ENCODE measurements at places on chromosomes 2 and 18.

DNA sequence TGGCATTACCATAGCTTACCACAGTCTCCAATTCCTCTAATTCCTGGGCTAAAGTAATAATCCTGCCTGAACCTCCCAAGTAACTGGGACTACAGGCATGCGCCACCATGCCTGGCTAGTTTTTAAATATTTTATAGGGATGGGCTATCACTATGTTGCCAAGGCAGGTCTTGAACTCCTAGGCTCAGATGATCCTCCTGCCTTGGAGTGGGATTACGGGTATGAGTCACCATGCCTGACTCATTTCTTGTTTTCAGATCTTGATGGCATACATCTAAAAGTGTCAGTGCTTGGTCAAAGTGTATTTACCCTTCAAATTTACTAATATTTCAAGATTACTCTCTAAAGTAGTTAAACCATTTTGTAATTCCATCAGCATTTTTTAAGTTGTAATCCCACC lies 9.4 kb upstream of the SOCS6 start:
- no peak for DNase-seq

GRCh38 chr18:43271593-43272432 lies 5.5 kb downstream of the SYT4 start:
- DNase-seq: no peak

- no peak for DNase-seq
These were observed 5.7 kb downstream of the SLC40A1 start for GRCh38 chr2:189574793-189575475.

- no peak for DNase-seq
These were observed 19.2 kb upstream of the DRC1 start for GRCh38 chr2:26382564-26382963.

DNA sequence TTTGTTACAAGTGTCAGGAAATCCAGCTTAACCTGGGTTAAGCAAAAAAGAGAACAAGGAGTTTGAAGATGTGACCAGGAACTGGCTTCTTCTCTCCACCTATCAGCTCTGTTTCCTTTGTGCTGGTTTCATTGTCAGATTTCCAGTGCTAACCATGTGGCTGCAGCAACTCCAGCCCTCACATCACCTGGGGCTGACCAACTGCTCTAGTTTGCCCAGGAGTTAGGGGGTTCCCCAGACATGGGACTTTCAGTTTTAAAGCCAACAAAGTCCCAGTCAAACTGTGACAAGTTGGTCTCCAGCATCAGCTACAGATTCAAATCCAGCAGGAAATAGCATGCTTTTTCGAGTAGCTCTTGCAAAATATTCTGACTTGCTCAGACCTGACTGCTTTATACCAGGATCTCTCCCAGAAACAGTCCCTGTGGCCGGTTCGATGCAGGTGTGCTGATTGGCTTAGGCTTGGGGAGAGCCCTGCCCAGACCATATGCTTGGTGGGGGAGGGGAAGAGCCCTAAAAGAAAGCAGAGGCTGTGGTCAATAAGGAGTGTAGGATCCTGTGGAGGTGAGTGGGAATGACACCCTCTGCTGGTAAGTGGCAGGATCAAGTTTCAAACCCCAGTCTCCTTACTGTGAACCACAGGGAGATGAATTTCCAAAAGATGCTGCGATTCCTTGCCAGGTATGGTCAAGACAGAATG lies 49.5 kb downstream of the KCNE4 start:
- no peak for DNase-seq

- DNase-seq: no peak
These were observed 260.5 kb upstream of the MYT1L start for GRCh38 chr2:2591542-2591940.

GRCh38 chr2:239295377-239296019 lies 105.3 kb downstream of the HDAC4 start:
- DNase-seq: no peak

GRCh38 chr2:136069773-136070172 lies 48.2 kb downstream of the CXCR4 start:
- DNase-seq: no peak

GRCh38 chr2:16105669-16106281 lies 165.4 kb downstream of the MYCN start:
- DNase-seq: no peak

GRCh38 chr2:129720360-129720759 lies 259.1 kb upstream of the RAB6C start:
- no peak for DNase-seq

GRCh38 chr2:234679301-234679740 lies 182.4 kb upstream of the ARL4C start:
- DNase-seq: no peak

DNA sequence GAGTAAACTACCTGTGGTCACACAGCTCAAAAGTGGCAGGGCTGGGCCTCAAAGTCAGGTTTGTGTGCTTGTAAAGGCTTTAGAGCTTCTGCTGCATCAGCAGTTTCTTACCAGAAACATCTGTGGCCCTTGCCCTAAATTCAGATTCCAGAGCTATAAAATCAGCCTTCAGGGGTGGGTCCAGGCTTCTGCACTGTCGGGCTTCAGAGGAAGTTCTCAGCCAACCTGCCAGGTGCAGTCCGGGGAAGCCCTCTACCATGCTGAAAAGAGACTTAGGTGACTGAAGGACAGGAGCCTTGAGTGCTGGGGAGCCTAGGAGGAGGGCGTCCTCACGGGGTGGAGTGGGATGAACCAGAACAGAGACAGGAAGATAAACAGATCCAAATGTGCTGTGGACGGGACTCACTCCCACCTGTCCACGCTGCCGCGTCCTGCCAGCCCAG lies 69.9 kb upstream of the HS6ST1 start:
- no peak for DNase-seq

Measured in activated T-helper 1 cell treated with Interleukin-2 at 50 U/mL for 16 hours (primary cell).